CD4-positive, alpha-beta T cell treated with Interferon gamma for 1 hour (primary cell): ENCODE measurements at places on chromosomes 5 and 9.

- DNase-seq: no peak
Measured at GRCh38 chr9:86676396-86676795, 270.9 kb downstream of the GAS1 start.

- DNase-seq: no peak
Measured at GRCh38 chr9:13992138-13993088, 321.5 kb downstream of the NFIB start.

GRCh38 chr5:149550594-149551226, 529 bp downstream of the CSNK1A1 start:
- DNase-seq: no peak

DNA sequence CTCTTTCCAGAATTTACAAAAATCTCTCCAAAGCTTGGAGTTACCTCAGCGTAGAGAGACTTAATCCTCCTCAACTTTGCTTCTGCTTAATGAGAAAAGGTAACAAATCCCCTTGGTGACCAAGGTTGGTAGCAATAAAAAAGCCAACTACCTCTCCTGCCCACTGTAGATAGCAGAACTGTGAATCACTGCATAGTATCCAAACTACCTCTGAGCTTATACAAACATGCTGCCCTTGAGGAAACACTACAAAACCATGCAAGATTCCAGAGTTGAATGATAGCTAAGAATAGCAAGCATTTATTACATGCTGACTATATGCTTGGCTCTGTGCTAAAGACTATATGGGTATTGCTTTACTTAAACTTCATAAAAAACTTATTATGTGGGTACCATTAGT, 2.8 kb upstream of the ADAMTS12 start:
- DNase-seq: no peak

DNA sequence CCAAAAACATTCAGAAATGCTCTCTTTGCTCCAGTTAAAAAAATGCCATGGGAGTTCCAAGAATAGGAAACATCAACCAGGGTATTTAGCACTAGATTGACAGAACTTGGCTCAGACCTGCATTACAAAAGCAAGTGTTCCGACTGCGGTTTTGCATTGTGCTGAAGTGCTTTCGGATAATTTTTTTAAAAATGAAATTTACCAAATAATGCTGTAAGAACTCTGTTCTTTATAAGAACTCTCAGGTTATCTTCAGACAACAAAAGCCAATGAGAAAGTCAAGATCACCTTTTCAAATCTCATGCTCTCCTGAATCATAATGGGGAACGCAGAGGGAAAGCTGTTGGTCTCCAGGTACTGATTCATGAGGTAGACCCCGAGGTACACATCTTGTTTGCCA, 483 bp upstream of the PLPP6 start:
- no peak for DNase-seq

DNA sequence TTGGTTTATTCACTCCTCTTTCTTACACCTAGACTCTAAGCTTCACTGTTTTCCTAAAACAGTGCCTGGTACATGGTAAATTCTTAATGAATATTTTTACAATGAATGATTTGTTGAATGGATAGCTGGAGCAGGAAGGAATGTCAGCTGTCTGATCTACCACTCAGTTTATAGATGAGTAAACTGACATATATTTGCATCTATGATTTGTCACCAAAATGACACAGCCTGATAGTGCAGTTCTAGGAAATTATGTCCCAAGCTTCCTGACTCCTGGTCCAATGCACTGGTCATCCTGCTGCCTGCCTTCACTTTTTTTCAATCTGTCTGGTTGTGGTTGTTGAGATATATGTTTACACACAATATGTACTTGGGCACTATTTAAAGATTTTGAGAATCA, 651.7 kb upstream of the WWC1 start:
- no peak for DNase-seq

DNA sequence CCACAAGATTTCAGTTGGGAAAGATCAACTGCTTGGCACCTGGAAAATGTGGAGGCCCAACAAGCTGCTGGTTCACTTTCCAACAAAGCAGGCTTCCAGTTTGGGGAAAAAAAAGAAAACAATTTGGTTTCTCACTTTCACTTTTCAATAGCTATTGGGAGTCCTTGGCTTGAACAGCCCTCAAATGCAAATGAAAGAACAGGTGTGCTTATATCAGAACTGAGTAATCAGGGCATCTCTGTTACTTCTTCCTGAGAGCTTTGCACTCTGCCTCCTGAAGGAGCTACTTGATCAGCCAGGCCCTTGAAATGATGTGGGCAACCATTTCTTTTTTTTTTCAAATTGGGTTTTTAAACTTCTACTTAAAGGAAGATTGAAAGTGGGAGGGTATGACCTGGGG, 73.5 kb downstream of the MFAP3 start:
- no peak for DNase-seq

- no peak for DNase-seq
Measured at GRCh38 chr9:126009047-126009446, 261.9 kb downstream of the PBX3 start.

DNA sequence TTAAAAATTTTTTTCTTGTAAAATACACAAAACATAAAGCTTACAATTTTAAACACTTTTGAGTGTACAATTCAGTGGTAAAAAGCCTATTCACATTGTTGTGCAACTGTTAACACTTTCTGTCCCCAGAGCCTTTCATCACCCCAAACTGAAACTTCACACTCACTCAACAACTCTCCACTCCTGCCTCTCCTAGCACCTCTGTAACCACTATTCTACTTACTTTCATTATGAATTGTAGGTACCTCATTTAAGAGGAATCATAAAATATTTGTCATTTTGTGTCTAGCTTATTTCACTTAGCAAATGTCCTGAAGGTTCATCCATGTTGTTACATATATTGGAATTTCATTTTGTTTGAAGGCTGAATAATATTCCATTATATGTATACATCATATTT, 4.3 kb upstream of the ZNF510 start:
- DNase-seq: no peak

- DNase-seq: no peak
Measured at GRCh38 chr5:33994845-33995244, 10.4 kb upstream of the SLC45A2 start.

GRCh38 chr5:158470764-158471534, 612.0 kb upstream of the CLINT1 start:
- DNase-seq: no peak

DNA sequence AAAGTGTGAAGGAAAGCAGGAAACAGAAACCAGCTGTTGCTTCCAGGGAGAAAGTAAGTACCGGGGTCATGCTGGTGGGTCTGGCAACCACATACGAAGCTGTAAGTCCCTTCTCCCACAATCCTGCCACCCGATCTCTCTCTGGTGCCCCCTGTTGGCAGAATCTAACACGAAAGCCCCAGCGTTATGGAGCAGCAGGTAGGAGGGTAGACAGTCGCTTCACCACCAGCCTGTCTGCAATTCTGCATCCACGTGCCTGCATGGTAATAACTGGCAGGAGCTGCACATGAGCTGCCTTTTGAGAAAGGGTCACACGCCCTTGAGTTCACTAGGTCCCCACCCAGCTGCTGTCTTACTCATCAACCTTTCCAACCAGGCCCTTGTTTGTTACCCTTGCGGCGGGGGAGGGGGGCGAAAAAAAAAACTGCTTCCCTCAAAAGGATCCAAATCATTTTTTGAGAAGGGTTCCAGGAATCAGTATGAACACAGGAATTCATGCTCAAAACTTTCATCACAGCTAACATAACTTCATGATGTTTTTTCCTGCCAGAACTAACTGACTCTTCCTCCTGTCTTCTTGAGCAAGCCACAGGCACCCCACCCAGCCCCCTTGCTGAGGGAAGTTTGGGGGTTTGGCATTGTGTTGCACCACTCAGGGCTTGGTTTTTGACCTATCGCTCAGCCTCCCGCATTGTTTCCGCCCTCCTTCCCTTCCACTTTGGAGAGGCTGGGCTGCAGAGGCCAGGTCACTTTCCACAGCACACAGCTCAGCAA, 19.6 kb upstream of the TMEM252 start:
- DNase-seq: peak; percentile 69

DNA sequence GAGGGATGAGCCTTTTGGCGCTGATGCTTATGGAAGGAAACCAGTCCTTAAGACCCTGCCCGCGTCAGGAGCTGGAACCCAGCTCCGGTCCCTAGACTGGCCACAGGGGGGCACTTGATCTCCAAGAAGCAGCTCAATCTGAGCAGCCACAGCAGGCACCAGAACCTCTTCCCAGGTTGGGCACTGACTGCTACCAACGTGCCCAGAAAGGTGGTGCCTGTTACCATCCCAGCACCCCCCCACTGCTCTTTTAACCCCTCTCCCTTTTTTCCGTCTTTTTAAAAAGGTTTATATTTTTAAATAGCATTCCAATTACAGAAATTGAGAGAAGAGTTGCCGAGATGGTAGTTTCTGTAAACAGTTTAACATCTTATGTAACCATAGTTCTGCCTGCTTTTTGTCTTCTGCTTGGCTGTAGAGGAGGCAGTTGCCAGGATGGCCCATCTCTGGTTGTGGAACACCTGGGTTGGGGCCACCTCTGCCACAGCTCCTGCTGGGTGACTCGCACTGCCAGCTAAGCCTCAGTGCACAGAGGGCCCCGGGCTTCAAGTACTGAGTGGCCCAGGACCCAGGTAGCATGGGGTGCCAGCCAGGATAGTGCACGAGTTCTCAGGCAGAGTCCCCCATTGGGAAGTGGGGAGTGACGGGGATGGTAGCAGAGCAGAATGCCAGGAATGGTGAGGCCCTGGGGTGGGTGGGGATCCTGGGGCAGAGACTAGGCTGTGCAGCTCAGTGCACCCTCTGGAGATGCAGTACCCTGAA, 62.8 kb downstream of the PFDN1 start:
- peak; percentile 46 for DNase-seq

DNA sequence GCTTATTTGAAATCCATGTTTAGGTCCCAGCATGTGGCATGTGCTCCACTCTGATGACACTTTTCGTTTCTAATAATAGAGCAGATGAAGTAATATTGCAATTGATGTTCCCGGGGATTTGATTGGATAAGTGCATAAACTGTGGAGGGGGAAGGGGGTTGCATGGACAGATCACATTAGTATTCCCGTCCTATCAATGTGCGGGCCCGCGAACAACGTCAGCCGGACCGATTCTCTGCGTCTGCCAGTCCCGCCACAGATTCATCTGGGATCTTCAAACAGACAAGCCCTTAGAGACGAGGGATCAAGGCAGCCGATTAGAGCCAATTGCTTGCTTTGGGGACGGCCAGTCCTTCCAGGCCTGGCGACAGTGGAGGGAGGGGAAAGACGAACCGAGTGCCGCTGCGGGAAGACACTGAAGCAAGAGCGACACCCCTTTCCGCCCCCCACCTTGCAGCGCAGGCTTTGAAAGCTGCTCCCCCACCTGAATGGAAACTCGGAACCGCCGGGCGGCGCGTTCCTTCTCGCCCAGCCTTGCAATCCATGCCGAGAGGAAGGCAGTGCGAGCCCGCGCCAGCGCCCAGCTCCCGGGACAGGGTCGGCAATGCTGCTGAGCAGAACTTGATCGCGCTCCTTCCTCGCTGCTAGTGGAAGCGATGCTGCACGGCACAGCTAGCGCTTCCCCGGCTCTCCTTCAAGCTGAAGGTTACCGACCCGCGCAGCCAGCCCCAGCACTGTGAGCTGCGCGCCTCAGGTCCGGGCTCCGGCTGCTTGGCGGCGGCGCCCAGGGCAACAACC, at the start of gene RGS7BP:
TSS of gene RGS7BP (plus strand) at position 247 of the 798 bp plus-strand sequence. CDS start 610 bp downstream, outside the sequence.
- DNase-seq: no peak

GRCh38 chr9:33065157-33066076, 11.1 kb downstream of the SMU1 start:
- no peak for DNase-seq

DNA sequence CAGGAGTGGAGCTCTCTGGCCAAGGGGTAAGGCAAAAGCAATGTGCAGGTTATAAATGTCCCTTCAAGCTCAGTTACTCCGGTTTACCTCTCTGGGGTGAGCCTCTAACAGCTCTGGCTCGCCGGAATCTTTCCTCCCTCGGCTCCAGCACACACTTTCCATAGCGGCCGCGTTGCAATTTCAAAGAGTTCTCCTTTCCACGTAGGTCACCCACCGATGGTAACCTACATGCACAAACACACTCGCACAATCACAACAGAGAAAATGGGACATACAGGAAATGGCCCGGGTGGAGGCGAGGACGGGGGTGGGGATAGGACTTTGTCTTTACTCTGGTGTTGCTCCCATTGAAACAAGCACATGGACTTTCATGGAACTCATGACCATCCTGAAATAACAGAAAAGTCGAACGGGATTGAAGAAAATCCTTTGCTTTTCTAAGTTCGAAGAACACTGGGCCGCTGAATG, 1.2 kb downstream of the LHFPL2 start:
- no peak for DNase-seq

DNA sequence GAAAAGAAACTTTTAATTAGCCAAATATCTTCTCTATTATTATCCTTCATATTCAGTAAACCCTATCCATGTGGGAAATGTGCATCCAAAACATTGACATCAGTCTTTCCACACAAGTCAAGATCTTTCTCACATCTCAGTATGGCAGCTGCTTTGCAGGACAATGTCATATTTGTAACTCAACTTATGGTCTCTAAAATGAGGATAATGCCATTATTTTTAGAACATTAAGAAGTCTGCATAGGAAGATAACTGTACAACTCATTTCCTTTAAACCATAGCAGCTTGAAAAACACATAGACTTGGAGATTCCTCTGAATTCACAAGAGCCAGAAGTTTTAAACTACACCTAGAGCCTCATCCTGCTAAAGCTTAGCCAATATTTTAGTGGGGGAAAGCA, 43.7 kb downstream of the MCTP1 start:
- no peak for DNase-seq

DNA sequence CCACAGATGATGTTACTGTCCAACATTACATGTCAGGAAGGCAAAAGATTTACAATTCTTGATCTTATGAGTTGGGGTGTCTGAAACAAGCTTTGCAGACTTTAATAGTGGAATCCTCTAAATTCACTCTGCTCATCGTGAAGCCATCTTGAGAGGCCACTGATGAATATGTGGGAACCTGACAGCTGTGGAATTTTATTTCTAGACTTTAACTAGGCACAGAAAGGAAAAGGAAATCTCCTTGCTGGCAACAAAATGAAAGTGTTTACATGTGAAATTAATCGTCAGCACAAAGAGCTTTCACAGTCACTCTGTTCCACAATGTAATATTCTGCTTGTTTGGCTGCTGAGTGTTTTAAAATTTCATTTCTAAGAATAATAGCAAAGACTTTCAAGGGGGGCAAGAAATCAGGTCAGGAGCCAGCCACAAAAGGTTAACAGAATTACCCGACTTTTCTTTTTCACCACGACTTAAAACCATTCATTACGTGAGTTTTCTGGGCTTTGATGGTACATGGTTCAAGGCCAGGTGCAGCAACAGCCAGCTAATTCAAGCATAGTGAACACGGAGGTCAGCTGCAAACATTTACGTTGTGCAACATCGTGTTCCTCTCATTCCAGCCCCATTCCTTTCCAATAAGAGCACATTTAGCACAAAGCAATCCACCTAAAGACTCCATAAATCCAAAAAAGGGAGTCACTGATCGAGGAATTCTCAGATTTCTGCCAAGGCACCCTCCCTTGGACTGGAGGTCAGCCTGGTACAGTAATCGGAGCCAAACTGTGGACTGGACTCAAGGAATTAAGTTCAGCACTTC, 14.6 kb downstream of the NREP start:
- no peak for DNase-seq

GRCh38 chr9:72882117-72882775, 70.6 kb downstream of the ALDH1A1 start:
- no peak for DNase-seq

GRCh38 chr9:112925058-112925641, 34.5 kb upstream of the SLC46A2 start:
- DNase-seq: no peak
